ENCODE measurements at places on chromosomes 3 and 15.

- no peak for DNase-seq
Observed at GRCh38 chr3:39098473-39099000, 8.9 kb downstream of the GORASP1 start.

DNA sequence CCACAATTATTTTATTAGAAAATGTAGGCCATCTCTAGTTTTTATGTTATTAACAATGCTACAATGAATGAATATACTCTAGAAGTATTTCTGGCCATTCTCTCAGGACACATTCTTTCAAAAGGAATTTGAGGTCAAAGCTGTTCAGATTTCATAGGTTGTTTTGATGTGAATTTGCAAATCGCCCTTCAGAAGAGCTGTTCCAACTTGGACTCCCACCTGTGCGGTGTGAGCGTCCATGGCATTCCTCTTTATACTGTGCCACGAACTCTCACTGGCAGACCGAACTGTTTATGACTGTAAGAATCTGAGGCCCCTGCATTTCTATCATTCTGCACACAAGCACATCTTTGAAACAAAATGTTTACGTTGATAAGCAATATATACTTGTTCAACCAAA is 18.6 kb upstream of the SLC24A5 start:
- no peak for DNase-seq

DNA sequence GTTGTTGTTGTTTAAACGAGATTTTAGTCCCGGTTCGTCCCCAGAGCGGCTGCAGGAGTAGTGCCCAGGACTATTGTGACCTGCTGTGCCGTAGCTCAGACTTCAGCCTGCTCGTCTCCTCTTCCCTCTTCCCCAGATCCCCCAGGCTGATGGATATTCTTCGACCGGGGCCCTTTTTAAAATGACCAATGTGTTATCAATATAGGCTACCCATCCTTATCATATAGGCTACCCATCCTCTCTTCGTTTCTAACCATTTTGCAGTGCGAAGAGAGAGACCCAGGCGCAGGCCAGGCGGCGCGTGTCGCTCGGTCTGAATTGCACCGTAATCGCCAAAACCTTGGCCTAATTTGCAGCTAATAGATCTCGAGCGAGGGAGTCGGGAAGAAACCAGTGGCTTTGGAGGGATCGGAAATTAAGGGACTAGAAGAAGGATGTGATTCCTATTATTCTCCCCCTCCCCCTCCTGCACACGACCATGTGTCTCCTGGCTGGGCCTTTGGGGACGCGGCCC is 23.0 kb downstream of the NR2F2 start:
- no peak for DNase-seq

- no peak for DNase-seq
Observed at GRCh38 chr15:69780981-69781380, 316.7 kb downstream of the TLE3 start.

GRCh38 chr3:168251371-168251770 is 155.6 kb upstream of the GOLIM4 start:
- DNase-seq: no peak

- no peak for DNase-seq
Observed at GRCh38 chr15:84844964-84845363, 27.8 kb downstream of the ALPK3 start.

DNA sequence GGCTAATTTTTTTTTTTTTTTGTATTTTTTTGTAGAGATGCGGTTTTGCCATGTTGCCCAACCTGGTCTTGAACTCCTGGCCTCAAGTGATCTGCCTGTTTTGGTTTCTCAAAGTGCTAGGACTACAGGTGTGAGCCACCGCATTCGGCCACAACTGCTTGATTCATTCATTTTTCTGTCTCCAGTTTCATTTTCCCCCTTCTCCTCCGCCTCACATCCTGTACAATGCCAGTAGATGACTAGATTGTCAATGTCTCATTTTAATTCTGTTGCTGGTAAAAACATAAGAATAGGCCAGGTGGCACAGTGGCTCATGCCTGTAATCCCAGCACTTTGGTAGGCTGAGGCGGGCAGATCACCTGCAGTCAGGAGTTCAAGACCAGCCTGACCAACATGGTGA is 12.0 kb upstream of the ZNF592 start:
- DNase-seq: no peak

DNA sequence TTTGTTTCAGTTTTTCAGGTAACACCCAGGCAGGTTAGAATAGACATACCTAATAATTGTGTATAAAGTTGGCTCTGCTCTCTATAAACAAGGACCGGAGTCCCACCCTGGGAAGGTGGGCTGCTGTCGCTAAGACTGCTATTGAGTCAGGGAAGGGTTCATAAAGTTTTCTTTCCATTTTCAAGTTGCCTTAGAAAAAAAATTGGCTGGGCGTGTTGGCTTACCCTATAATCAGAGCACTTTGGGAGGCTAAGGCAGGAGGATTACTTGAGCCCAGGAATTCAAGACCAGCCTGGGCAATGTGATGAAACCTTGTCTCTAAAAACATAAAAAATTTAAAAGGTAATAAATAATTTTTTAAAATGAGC is 11.3 kb upstream of the PIAS1 start:
- DNase-seq: no peak

DNA sequence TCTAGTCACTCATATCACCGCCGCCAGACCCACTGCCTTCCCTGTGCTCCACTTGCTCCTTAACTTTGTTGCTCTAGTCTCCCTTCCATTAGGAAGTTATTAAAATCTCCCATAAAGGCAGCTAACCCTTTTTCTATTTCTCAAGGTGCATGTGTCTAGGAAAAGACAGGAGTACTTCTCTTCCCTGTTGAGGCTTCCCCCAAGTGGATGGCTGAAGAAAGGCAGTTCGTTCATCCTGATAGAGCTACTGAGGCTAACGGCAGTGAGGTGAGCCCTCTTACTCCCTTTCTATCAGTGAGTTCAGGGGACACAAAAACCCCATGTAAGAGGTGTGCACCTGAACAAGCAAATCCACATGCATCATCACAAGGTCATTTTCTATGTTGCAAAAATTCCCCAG is 397.8 kb downstream of the IGSF11 start:
- no peak for DNase-seq

- DNase-seq: no peak
Observed at GRCh38 chr3:139122221-139122581, 77.5 kb upstream of the PRR23C start.

- DNase-seq: no peak
Observed at GRCh38 chr3:132368962-132369361, 48.3 kb upstream of the DNAJC13 start.

DNA sequence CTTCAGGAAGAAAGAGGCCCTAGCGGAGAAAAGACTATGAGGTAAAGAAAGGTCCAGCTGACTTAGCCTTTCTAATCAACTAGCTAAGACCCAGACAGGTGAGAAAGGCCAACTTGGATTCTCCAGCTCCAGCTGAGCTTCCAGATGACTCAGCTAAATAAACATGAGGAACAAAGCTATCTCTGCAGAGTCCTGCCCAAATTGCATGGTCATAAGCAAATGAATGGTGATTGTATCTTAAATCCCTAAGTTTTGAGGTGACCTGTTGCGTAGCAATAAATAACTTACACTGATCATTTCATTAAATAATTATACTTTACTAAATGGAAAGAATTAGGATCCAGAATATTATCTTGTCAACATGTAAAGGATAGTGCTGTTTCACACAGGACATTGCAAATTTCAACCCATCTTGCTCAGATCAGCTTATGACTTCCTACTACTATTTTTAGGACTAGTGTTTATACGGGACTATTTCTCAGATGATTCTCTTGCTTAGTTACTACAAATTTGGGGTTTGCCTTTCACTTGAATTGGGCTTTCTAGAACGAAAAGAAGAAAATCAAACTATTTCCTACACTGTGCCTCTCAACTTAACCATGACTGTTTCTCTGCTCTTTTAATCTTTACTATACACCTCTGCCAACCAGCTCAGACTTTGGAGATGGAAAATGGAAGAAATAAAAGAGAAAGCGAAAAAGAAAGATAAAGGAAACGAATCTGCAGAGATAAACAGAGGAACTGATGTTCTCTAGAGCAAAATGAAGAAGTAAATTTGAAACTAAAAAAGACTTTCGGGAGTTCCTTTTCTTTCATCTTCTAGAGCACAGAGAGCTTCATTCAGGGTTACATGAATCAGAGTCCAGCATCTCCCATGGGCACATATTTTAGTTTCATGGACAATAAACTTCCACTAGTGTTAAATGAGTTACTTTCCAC is 6.6 kb upstream of the ADGRG7 start:
- no peak for DNase-seq

GRCh38 chr15:61144055-61144454 is 85.0 kb downstream of the RORA start:
- no peak for DNase-seq

- DNase-seq: no peak
Observed at GRCh38 chr3:176190755-176191154, 1006.5 kb downstream of the TBL1XR1 start.

DNA sequence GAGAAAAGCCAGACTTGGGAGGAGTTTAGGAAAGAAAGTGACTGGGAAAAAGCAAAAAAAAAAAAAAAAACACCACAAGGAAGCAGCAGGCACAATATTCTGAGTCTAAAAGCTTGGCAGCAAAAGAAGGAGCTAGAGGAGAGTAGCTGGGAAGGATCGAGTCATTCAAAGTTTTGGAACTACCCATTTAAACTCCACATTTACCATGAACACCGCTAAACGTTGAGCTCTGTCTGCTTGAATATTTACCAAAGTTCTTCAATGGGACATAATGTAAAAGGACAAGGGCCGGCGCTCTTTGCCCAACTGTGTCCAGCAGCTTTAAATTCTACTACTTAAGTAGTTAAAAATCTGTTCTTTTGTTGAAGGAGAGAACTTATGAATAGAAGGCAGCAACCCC is 481.9 kb downstream of the FOXP1 start:
- peak; percentile 41 for DNase-seq

DNA sequence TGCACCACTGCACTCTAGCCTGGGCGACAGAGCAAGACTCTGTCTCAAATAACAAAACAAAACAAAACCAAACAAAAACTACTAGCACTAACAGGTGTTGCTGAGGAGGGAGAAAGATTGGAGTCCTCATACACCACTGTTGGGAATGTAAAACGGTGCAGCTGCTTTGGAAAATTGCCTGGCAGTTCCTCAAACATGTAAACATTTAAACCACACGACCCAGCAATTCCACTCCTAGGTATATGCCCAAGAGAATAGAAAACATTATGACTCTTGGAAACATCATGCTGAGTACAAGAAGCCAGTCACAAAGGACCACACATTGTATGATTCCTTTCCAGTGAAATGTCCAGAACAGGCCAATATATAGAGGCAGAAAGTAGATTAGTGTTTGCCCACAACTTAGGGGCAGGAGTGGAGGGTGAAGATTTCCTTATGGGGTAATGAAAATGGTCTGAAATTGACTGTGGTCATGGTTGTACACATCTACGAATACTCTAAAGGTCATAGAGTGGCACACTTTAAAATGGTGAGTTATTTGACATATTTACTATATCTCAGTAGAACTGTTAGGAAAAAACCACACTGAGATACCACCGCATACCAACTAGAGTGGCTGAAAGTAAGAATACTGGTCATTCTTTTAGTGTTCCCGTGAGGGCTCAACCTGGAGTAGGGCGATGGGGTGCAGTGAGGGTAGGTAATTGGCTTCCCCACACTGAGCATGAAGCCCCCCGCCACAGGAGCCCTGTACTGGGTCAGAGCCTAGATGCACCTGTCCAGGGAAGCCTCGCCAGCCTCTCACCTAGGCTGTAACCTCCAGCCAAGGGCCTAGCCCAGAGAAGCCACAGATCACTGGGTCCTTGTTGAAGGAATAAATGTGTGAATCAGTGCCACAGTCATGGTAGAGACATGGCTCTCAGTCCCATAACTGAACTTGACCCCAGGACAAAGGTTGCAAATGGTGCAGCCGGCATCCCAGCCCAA is 131.1 kb downstream of the NUP210 start:
- DNase-seq: no peak

GRCh38 chr3:11331101-11331500 is 58.9 kb downstream of the ATG7 start:
- DNase-seq: no peak

GRCh38 chr3:28934126-28934813 is 346.6 kb upstream of the RBMS3 start:
- no peak for DNase-seq

DNA sequence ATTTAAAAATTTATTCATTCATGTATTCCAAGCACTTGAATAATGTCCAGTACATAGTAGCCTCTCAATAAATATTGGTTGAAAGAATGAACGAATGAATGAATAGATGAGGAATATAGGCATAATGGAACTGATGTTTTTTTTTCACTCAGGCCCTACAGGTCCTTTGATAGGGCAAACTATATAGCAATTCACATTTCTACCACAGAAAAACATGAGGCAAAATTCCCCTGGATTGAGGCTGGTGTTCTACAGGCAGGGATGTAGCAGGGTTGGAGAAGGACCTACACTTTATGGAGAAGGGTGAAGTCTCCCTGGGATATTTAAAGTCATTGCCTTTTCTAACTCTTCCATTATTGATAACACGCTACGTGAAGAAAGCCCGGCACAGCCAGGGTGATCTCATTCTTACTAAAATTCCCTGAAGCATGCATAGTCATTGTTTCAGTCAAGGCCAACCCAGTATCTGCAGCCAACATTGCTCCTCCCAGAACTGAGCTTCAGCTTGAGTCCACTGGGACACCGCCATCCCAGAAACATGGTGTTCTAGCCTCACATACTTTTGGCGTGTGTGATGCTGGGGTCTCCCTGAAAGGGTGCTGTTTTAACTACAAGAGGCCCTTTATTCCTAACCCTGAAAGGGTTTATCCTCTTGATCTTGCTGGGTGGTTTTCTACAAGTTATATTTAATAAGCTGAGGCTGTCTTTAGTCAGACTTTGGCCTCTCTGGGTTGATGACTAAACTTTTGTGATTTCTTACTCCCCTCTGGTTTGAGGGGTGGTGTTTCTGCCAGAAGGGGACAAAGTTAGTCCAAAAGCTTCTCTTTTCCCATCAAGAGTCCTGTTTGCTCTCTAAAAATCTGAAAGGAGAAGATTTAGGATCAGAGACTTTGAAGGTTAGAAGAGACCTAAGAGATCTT is 25.9 kb upstream of the FBN1 start:
- peak; percentile 80 for DNase-seq

DNA sequence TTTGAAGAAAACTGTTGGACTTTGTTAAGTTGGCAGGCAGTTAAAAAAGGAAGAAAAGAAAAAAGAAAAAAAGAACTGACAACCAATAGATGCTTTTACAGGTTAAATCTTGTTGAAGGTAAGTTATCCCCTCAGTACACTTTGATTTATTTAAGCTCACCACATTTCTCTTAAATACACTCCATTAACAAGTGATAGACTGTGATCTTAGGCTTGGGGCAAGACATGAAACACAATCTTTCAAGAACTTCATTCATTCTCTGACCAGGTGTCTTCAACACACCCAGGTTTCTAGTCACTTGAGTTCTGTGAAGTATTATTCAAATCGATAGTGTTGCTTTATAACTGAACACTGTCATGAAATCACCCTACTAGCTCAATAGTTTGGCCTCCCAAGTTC is 751.9 kb downstream of the ROBO1 start:
- DNase-seq: no peak

- DNase-seq: peak; percentile 57
Observed at GRCh38 chr3:169542331-169542751, 121.2 kb downstream of the MECOM start.
